ENCODE measurements at places on chromosomes 5 and 9.

GRCh38 chr5:65026816-65027548, 258.3 kb downstream of the CWC27 start:
- DNase-seq = no peak

DNA sequence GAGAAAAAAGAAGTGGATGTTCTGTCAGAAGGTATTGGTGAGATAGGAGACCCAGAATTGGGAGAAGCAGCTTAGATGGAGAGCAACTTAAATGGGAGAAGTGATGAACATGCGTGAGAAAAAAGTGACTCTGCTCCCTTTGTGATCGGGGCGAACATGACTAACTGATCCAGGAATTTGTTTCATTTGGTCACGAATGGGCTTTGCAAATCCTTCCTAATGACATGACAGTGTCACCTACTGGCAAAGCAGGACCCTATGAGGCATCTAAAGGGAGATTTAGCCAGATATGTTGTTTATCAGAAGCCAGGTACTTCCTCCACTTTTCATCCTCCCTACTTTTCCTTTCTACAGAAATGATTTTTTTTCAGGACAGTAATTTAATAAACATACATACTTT, 787.4 kb upstream of the RGMB start:
- DNase-seq = no peak

GRCh38 chr9:123645126-123645525, 284.8 kb downstream of the DENND1A start:
- no peak for DNase-seq

DNA sequence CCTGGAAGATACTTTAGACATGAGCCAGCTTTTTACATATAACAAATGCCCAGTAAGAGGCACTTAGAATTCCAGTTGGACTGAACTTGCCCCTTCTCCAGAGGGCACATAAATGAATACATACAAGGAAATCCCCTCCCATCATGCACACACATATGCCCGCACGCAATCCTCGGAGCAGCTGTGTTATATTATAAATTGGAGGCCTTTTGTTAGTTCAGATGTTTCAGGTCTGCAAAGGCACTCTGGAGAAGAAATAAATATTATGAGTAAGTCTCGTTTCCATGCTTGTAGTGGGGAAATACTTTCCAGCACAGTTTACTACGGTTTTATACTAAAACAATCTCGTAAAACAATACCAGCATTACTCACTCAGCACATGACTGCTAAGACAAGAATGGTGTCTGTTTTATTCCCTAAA, 17.6 kb upstream of the MUSK start:
- no peak for DNase-seq

DNA sequence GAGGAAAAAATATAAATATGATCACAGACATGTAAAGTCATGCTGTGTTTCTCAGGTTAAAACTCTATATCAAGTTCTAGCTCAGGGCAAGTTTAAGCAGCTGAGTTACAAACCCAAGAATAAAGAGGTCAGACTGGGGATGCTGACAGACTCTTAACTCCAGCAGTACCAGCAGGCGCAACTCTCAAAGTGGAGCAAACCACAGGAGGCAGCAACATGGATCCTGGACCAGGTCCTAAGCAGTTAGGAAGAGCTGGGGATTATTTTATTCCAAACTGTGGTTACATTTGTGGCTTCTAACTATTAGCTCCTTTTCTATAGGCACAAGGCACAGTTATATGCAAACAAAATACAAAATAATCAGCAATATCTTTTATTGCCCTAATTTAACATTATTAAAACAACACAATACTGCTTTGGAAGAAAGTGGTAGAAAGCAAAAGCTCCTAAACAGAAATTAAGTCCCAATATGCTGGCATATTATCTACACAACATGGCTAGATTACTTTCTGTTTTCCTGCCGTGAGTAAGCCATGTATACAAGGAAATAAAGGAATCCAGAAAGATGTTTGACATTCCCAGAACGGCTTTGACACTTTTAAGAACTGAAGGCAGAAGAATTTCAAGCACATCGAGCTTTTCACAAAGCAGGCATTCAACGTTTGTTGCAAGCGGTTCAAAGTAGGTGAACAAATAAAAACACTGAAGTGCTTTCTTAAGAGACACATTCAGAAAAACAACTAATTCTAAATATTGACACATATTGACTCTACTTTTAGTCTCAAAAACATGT, 378.8 kb upstream of the ZNF608 start:
- DNase-seq = no peak

DNA sequence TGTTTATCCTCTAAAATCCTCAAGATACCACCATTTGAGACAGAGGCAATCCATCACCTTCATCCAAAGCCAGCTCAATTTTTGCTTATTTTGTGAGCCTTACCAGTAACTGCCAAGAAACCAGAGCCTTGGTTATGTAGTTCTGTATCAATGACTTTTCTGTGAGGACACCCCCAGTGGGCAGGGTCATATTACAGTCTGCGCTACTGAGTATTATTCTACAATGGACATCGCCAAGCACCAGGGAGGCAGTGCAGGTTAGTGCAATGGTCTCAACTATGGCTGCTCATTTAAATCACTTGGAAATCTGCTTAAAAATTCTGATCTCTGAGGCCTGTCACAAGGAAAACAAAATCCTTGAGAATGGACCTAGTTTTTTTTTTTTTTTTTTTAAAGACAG, 90.5 kb upstream of the NIPAL4 start:
- DNase-seq = no peak

DNA sequence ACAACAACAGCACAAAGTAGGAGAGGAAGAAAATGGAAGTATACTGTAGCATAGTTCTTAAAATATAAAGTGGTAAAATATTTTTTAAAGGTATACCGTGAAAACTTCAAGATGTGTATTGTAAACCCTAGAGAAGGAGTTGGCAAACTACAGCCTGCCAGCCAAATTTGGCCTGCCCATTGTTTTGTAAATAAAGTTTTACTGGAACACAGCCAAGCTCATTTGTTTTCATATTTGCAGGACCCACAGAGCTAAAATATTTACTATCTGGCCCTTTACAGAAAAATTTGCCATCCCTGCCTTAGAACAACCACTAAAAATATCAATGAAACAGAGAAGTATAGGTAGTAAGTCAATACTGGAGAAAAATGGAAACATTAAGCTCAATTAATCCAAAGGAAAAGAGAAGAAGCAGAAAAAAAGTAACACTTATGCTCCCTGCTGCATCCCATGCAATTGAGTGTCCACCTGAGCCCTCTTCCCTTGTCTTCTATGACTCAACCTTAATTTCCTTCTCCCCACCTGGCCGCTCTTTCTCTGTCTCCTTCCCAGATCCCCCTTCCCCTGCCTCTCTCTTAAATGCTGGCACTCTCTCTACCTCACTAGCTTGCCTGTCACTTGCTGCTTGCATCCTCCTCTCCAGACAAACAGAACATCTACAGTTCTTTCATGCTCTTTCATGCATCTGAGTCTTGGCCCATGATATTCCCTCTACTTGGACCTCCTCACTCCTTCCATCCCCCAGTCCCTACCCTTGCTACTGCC, 50.6 kb upstream of the FER start:
- no peak for DNase-seq
